CD4-positive, alpha-beta T cell treated with Interleukin-17A for 4 hours (primary cell): ENCODE measurements at places on chromosomes 5 and 9.

GRCh38 chr9:109335929-109336328 is 15.1 kb upstream of the EPB41L4B start:
- no peak for DNase-seq

DNA sequence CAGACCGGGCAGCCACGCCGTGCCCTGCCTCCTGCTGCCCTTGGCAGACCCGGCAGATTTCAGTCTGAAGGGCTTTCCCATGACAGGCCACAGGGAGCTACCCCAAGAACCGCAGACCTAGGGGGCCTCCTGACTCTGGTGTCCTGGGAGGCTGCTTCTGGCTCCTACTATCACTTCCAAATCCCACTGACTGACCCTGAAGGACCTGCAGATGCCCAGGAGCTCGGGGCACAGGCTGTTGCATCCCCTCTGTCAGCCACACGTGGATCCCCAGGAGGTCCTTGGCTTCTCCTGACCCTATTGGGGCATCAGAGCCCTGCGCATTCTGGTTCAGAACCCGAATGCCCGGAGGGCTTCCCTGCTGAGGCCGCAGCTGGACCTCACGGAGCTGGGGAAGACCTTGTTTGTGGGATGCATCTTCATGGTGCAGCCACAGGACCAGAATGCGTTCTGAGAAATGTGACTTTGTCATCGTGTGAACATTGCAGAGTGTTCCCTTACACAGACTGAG is 81.3 kb upstream of the IRX4 start:
- no peak for DNase-seq

- no peak for DNase-seq
Observed at GRCh38 chr5:62395210-62395950, 8.3 kb downstream of the DIMT1 start.

DNA sequence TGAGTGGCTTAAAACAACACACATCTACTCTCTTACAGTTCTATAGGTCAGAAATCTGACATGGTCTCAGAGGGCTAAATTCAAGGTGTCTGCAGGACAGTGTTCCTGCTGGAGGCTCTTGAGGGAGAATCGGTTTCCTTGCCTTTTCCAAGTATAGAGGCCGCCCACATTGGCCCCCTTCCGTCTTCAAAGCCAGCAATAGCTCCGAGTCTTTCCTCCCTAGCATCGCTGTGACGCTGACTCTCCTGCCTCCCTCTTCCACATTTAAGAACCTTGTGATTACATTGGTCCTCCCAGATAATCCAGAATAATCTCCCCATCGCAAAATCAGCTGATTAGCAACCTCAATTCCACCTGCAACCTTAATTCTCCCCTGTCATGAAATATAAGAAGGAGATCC is 81.3 kb upstream of the IER5L start:
- no peak for DNase-seq

- no peak for DNase-seq
Observed at GRCh38 chr5:1196562-1196961, 4.8 kb upstream of the SLC6A19 start.

DNA sequence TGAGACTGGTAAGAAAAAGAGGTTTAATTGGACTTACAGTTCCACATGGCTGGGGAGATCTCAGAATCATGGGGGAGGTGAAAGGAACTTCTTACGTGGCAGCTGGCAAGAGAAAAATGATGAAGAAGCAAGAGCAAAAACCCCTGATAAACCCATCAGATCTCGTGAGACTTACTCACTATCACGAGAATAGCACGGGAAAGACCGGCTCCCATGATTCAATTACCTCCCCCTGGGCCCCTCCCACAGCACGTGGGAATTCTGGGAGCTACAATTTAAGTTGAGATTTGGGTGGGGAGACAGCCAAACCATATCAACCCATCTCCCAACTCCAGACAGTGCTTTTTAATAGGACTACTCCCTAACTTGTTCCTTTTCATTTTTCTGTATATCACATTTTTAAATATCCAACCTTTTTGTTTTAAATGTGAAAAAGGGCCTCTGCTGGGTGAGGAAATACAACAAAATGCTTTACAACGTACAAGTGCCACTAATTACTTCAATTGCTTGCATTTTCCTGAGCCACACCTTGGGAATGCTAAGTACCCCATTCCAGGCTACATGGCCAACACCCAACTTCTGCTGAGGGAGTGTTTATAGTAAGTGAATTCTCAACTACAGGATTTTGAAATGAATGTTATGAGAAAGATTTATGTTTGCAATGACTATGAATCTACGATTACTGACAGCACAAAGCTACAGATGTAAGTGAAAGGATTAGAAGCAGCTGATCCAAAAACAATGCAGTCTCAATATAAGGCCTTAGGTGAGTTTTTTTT is 294.1 kb upstream of the CD180 start:
- DNase-seq = no peak
